NCI-H1694 (cell line): ENCODE measurements at places on chromosomes 4 and X.

GRCh38 chrX:38701073-38701472 is 100.2 kb upstream of the MID1IP1 start:
- no peak for DNase-seq

DNA sequence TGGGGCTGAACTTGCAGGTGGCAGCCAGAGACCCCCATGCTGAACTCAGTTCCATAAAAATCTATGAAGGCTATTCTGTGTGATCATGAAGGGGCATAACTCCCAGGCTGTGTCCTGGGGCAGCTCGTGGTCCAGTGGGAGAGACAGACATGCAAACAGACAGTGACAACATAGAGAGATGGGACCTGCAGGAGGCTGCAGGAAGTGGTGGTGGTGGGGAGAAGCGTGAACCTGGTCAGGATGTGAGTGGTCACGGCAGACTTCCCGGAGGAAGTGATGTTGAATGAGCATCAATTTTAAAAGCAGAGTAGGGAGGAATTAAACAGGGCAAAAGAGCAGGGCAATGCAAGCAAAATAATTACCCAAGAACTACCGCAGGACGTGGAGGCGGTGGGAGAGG is 23.2 kb upstream of the SORCS2 start:
- DNase-seq: no peak

DNA sequence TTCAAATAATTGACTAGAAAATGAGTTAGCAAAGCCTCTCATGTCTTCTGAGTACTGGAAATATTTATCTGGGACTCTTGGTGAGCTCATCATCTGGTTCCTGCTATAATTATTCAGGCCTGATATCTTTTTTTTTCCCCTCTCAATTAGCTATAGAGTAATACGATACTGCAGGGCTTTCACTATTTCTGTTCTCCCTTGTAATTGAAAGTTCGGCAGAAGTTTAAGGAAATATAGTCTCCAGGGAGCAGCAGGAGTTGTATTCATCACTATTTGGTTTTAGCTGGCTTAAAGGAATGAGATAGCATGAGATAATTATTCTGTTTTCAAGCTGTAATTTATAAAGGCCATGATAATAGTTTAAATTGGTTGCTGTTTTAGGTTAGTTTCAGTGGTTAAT is 378.6 kb upstream of the EPHA5 start:
- no peak for DNase-seq

- DNase-seq: no peak
These were observed 70.6 kb downstream of the AR start for GRCh38 chrX:67614423-67614822.

- DNase-seq: no peak
These were observed 123.5 kb upstream of the JADE1 start for GRCh38 chr4:128686032-128686465.

GRCh38 chrX:35699642-35700041 is 98.5 kb upstream of the MAGEB16 start:
- no peak for DNase-seq
